SK-N-MC (cell line): ENCODE measurements at places on chromosomes 12 and 14.

DNA sequence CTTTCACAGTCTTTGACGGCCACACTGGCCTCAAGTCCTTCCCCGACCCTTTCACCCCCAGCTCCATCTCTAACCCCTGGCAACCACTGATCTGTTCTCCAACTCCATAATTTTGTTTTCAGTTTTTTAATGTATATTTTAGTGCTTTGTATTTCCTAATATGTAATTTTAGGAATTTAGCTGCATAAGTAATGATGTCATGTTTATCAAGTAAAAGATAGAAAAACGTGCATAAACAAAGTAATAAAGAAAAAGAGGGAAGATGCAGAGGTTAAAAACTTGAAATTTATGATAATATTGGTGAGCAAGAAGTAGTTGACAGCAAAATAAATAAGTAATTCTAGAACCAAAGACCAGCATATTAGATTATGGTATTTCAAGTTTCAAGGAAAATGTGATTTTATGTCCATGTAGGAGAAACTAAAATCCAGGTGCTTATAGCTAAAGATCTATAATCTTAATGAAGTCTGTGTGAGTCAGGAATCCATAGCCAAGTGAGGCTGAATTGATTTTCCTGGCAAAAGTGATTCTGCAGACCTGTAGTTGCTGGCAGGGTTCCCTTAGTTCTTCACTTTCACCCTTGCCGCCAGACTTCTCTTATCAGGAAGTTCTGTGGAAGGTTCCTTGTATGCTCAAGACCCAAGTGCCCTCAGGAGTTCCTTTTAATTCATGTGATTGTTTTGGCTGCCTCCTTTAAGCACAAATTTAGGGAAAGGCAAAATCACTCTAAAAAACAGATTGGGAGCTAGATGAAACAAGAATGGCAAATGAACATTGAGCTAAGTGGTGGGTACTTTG, 24.4 kb downstream of the FBXW8 start:
- DNase-seq, result no peak

GRCh38 chr12:4056910-4057845, 184.0 kb upstream of the PARP11 start:
- DNase-seq, result no peak

- DNase-seq, result no peak
Observed at GRCh38 chr14:102415671-102416070, 52.9 kb downstream of the TECPR2 start.

DNA sequence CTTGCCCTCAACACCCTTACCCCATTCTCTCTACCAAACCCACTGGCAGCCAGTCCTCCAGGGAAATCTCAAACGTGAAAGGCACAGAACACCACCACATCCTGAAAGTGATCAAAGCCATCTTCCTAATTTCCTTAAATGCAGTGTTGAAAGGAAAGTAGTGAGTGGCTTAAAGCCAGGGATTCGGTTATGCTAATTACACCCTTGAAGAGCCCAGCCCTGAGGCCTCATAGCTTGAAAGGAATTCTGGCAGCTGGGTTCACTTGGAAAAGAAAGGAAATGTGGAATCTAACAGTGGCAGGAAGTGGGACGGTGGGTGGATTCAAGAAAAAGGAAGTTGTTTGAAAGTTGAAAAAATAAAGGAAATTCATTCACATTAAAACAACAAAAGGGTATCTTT, 73.0 kb upstream of the FICD start:
- peak; percentile 84 for DNase-seq

DNA sequence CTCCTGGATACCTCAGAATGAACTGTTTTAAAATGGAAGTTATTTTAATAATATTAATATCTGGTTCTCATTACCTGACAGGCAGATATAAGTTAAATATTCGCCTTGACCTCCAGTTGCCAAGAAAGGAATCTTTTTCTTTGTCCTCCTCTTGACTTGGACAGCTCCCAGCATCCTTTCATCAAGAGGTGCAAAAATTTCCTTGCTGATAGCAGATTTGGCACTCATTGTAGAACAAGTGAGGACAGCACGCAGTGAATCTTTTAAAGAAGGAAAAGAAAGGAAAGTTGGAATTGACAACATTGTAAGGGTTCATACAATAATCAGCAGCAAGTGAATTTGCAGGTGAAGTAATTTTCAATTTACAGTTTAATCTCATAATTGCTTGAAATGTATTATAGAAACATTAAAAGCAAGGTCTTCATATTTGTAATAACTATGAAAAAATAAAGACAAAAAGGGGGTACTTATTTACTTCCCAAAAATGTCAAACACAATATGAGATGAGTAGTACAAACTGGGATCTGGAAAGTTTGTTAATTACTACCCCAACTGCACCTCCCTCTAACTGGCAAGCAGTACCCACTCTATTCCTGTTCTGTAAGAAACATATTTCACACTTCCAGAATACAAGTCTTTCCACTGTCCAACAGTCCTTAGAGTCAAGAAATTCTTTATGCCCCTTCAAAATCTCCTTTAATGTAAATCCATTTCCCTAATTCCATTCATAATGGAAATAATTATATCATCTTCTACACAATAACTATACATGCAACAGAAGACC, 75.2 kb downstream of the STXBP6 start:
- DNase-seq, result no peak

- DNase-seq, result no peak
Observed at GRCh38 chr12:113894697-113895096, 71.4 kb downstream of the RBM19 start.

DNA sequence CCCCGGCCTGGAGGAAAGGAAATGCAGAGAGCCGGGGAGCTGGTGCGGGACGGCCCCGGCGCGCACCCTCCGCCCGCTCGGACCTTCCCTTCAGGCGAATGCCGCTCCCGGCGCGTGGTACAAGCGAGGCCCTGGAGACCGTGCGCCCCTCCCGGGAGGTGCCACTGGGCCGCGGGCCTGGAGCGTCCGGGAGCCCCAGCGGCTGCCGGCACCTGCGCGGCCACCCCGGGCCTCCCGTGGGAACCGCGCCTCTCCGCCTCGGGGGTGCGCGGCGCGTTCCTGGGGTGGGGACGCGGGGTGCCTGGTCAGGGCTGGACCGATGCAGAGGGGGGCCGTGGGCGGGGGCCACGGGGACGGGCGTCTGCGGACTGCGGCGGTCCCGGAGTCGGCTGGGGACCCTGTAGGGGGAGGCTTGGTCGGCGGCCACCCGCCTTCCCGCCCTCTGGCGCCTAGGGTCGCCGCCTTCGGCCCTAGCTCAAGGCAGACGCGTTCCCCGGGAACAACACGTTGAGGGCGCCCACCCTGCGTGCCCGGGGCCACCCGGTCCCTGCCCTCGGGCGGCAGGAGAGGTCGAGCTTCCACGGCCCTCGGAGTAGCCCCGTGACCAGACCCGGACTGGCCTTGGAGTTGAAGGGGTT, 599 bp downstream of the PAPLN start:
- no peak for DNase-seq
